Spinal cord (tissue), 10 donors: ENCODE measurements at places on chromosomes 2 and 18. TPM values are rescaled to one million over a fixed set of nuclear protein-coding genes. Genes with fewer than 3 reads are reported as not detected.

The HYCC2 gene
- total RNA-seq: 17.2 TPM

GRCh38 chr2:150388289-150388625 lies 99.2 kb downstream of the RND3 start:
- no peak for DNase-seq

DNA sequence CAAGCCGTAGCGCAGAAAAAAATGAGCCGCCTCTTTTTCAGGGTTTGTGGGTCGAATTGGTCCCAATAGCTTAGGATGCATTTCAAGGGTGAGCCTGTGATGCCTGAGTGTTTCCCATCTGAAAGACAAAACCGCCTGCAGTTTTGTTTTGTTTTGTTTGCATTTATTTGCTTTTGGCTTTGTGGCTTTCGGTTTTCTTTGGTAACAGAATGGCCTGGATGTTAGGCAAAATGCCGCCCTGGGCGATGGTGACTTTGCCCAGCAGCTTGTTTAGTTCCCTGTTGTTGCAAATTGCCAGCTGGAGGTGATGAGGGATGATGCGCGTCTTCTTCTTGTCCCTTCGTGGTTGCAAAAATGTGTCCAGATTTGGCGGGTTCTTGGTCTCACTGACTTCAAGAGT lies 109.4 kb downstream of the LTBP1 start:
- no peak for DNase-seq

DNA sequence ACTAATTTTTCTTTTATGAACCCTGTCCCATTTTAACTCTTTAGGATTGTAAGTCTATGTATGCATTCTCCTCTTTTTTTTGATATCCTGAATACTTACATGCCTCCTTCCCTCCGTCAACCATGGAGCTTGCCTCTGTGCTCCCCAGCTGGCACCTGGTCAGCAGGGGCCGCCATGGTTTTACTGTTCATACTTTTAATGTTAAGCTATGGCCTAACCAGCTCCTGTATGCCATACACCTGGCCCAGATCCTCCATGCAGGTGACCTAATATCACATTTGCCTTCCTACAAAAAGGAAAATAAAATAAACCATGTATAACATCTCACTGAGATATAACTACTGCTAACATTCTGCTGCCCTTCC lies 283.1 kb upstream of the TRIB2 start:
- DNase-seq: no peak

DNA sequence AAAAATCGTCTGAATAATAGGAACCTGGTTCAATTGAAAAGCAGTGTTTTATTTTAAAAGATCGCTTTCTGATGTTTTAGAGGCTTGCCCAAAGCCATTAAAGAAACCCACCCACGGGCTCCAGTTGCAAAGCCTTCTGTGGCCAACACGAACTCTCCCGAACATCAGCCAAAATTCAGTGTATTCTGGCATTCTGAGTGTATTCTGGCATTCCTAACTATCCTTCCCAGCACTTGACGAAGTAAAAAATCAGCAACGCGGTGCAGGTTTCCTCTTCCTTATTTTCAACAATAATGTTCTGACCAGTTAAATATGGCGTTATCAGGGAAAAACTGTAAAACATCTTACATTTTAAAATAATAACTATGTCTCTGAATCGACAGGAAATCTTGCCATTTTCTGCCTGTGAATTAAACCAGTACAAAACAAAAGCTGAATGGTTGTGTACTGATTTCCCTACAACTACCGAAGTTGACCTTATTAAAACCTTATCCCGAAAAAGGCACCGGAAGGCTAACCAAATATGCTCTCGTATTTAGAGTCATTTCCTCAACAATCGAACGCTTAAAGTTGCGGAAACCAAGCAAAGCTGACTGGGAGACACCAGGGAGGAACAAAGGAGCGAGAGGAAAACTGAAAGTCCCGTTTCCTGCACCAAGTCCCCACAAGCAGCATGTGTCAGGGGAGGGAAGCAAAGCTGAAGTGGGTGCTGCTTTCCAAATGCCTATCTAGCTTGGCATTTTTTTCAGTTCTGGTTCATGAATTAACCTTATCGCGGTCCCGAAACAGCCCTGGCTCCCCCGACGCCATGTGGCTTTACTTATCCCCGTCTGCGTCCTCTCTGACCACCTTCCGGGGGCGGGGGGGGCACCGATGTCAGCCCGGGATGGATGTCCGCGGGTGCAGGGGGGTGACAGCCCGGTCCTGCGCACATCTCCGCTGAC lies 44.3 kb downstream of the ZNF516 start:
- peak; percentile 69 for DNase-seq

The KCNG2 gene
- total RNA-seq: 1.3 TPM

- DNase-seq: no peak
Observed at GRCh38 chr18:5895299-5895875, at the start of gene TMEM200C. Gene TMEM200C (minus strand): TSS chr18:5895522. CDS start chr18:5892063, 3,459 bp downstream.

GRCh38 chr2:213259266-213259665 lies 25.0 kb upstream of the SPAG16 start:
- no peak for DNase-seq

The FBXO36 gene
- 10.6 TPM for total RNA-seq

- no peak for DNase-seq
Observed at GRCh38 chr2:167929484-167929883, 317.9 kb downstream of the STK39 start.

- DNase-seq: no peak
Observed at GRCh38 chr18:52310651-52311050, 29.3 kb upstream of the DCC start.

- DNase-seq: no peak
Observed at GRCh38 chr2:143815082-143815481, 685.9 kb downstream of the ARHGAP15 start.

- no peak for DNase-seq
Observed at GRCh38 chr2:241736111-241736510, 1.7 kb downstream of the D2HGDH start.

GRCh38 chr2:240869956-240870875 lies 1.6 kb downstream of the AGXT start:
- no peak for DNase-seq

- no peak for DNase-seq
Observed at GRCh38 chr18:34838669-34839068, 128.6 kb downstream of the DTNA start.

- no peak for DNase-seq
Observed at GRCh38 chr18:13393338-13393737, 174.8 kb downstream of the LDLRAD4 start.

DNA sequence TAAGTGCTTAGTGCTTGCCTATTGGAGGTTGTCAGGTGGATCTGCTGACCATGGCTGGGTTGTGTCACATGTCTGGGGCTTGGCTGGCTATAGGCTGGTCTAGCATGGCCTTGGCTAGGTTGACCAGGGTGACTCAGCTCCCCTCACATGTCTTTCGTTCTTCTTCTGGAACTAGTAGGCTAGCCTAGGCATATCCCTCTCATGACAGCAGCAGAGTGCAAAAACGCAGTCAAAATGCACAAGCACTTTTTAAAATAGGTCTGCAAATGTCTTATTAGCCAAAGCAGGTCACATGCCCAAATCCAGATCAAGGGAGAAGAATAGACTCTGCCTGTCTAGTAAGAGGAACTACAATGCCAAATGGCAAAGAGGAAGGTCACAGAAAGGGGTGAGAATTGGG lies 179.7 kb upstream of the ACVR2A start:
- DNase-seq: no peak

GRCh38 chr2:42879121-42879705 lies 86.8 kb upstream of the HAAO start:
- DNase-seq: no peak

DNA sequence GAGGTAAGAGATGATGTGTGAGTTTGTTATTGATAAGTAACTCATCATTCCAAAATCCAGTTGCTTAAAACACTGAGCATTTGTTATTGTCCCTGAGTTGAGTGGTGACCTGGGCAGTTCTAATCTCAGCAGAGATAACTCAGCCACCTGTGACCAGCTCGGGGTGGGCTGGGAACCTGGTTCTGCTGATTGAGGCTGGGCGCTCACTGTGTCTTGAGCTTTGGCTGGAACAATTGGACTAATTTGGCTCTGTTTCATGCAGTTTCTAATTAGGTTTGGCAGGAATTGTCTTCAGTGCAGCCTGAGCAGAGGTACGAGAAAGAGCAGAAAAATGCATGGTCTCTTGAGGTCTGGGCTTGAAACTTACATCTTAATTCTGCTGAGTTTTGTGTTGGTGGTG lies 144.7 kb downstream of the RNF144A start:
- no peak for DNase-seq

The ARHGAP28 gene
- total RNA-seq: 42.6 TPM

DNA sequence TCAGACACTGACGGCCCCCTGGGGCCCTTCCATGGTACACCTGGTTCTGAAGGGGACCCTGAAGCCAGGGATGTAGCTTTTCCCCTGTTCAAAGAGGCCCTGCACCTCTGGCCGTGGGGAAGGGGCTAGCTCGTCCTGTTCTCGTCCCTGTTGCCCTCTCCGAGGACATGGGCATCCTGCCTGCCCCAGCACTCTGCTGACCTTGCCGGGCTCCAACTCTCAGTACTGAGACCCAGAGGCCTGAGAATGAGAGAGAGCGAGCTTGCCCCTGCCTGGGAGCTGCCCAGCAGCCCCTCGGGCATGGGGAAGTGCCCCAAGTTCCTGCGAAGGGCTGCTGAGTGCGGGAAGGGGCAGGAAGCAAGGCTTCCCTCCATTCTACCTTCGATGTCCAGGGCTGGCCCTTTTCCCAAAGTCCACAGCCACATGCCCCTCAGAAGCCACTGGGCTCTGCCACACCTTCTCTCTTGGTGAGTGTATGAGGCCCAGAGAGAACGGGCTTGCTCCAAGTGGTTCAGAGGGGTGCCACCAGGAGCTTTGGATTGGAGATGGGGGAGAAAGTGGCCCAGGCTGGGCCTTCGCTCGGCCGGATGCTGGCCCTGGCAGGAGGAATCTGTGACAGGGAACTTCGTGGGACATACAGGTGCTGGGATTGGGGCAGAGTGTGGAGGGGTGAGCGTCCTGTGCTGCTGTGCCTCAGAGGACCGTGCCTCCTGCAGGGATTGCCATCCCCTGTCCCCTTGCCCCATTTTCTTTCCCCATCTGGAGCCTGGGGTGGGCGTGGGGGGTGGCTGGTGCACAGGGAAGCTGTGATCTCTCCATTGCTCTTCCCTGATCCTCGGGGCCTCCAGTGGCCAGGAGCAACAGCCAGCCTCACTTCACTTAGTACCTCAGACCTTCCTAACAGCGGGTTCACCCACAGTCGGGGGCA lies 50.8 kb downstream of the KCNIP3 start:
- DNase-seq: no peak

GRCh38 chr2:28199995-28200679 lies 192.5 kb upstream of the FOSL2 start:
- DNase-seq: peak; percentile 76

DNA sequence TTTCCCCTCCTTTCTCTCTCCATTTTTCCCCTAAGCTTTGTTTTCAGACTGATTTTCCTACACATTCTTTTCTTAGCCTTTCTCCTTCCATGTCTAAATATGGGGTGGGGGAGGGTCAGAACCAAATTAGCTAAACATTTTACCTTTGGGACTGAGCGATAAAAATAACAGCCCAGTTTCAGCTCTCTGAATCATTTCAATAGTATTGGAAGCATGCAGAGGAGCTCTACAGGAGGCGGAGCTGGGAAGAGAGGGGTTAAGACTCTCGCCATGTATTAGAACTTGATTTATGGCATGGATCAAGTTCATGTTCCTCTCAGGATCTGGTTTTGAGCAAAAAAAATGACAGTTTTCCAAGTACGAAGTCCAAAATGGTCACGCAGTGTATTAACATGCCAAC lies 109.1 kb downstream of the CPO start:
- no peak for DNase-seq

The FAM110C gene
- total RNA-seq: 3.8 TPM

DNA sequence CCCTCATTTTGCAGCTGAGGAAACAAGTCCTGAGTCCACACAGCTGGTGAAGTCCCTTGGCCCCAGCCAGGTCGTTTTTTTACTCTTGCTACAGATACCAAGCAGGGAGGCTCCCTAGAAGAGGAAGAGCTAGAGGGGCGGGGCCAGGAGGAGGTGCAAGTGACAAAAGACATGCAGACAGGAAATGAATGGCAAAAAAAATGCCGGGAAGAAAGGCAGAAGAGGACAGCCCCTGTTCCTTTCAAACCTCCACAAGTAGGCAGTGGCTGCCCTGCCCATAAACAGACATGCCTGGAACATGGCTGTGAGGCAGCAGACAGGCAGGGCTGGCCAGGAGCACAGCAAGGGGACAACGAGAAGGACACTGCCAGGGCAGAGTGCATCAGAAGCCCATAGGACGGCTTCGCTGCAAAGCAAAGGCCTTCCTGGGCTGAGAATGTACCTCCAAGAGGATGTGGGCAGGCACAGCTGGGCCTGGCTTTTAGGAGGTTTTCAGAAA lies 108.7 kb downstream of the ZBTB7C start:
- DNase-seq: no peak

The MIB1 gene
- 87.7 TPM for total RNA-seq

DNA sequence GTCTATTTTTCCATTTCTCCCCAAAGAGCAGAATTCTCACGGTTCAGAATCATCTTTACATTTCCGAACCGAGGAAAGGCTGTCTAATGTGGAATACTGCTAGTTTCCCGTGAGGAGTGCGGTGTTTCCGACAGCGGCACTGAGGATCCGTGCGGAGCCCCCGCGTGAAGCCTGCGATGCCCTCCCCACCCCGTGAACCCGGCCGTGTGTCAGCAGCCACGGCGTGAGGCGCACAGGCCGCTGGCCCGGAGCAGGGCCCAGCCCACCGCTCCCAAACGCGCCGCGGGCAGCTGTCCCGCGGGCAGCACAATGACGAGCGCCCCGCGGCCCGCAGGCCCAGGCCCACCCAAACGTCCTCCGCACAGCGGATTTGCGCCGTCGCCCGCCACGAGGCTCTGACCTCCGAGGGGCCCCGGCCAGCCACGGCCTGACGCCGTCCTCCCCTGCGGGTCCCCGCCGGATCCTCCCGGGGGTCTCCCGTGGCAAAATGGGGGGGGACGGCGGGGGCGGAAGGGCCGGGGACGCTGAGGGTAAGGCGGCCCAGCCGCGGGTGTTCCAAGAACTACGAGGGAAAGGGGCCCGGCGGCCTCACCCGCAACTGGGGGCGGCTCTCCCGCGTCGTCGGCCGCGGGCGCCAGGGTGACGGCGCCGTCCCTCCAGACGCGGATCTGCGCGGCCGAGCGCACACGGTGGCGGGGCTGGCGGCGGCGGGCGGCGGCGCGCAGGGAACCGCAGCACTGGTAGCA lies 796 bp downstream of the SPIRE1 start:
- DNase-seq: peak; percentile 23

The UPP2 gene
- 0.55 TPM for total RNA-seq

The LRRTM1 gene
- 7.7 TPM for total RNA-seq

- DNase-seq: no peak
Observed at GRCh38 chr2:151305129-151305691, 15.7 kb upstream of the NMI start.

GRCh38 chr18:79371561-79372121 lies 24.1 kb upstream of the NFATC1 start:
- DNase-seq: no peak

GRCh38 chr18:68233018-68233417 lies 481.9 kb downstream of the TMX3 start:
- DNase-seq: no peak
